Diencephalon (tissue), 1 donor: ENCODE measurements at places on chromosomes 7 and 10. TPM values are rescaled to one million over a fixed set of nuclear protein-coding genes. Genes with fewer than 3 reads are reported as not detected.

Gene ANKRD30A
- total RNA-seq, result not detected

Gene PNLIPRP2
- not detected for total RNA-seq

Gene CRHR2
- total RNA-seq, result 1.6 TPM

Gene MALSU1
- 30.7 TPM for total RNA-seq

Gene OSBPL3
- 4.8 TPM for total RNA-seq

Gene FAM180A
- total RNA-seq, result not detected

Gene NOS3
- total RNA-seq, result 2.5 TPM

Gene PNLIP
- total RNA-seq, result not detected

Gene GRID2IP
- 2.1 TPM for total RNA-seq

Gene MTURN
- 361 TPM for total RNA-seq

Gene KCP
- total RNA-seq, result 1.2 TPM
